ENCODE measurements at places on chromosomes 1 and 21.

GRCh38 chr1:110205591-110206155 lies 4.4 kb upstream of the KCNC4 start:
- no peak for DNase-seq

DNA sequence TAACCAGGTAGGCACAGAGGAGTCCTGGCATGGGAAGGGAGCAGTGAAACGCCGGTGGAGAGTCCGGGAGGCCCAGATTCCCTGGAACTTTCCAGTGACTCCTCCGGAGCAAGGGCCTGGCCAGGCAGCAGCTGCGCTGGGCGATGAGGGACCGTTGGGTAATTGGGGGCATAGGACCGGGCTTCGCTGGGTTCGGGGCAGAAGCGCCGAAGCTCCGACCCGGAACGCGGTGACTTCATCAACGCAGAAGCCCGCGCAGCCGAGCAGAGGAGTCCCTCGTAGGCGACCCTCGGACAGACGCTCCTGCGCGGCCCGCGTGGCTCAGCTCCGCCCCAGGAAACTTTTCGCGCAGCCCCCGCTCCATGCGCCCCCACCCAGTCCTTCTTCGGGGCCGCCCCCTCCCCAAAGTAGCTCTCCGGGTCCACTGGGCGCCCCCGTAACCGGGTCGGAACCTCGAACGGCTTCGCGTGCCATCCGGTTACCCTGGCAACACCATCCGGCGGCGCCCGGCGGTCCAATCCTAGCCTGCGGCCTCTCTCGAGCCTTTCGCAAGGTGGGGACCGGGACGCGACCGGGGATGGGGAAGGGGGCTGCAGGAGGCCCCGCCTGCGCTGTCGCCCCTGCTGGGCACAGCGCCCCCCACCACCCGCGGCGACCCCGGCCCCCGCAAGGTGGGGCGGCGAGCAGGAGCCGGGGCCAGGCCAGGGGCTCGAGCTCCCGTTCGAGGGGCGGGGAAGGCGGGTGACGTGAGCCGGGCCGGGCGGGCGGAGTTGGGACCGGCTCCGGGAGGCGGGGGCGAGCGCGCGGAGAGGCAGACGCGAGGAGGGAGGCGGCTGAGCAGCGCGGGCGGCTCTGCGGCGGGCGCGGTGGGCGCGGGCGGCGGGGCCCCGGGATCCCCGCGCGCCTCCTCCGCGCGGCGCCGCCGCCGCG lies at the start of gene AJAP1:
TSS of gene AJAP1 (plus strand) at position 814 of the 930 bp plus-strand sequence. CDS start 817 bp downstream, outside the sequence.
- no peak for DNase-seq

DNA sequence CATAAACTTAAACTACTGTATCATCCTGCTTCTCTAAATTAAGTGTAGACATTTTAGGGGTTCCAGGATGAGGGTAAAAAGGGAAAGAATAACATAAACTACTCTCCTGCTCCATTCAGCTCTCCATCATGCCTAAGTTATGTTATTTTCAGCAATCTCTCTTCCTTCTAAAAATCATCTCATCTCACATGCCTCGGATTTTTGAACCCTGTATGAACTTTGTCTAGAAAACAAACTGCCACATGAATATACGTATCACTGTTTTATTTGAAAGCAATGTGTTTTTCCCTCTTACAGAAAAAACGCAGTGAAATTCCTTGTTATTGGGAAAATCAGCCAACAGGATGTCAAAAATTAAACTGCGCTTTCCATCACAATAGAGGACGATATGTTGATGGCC lies 32.6 kb downstream of the ZBED6 start:
- DNase-seq, result no peak

- no peak for DNase-seq
These were observed 100.6 kb upstream of the VAMP3 start for GRCh38 chr1:7670334-7671145.

DNA sequence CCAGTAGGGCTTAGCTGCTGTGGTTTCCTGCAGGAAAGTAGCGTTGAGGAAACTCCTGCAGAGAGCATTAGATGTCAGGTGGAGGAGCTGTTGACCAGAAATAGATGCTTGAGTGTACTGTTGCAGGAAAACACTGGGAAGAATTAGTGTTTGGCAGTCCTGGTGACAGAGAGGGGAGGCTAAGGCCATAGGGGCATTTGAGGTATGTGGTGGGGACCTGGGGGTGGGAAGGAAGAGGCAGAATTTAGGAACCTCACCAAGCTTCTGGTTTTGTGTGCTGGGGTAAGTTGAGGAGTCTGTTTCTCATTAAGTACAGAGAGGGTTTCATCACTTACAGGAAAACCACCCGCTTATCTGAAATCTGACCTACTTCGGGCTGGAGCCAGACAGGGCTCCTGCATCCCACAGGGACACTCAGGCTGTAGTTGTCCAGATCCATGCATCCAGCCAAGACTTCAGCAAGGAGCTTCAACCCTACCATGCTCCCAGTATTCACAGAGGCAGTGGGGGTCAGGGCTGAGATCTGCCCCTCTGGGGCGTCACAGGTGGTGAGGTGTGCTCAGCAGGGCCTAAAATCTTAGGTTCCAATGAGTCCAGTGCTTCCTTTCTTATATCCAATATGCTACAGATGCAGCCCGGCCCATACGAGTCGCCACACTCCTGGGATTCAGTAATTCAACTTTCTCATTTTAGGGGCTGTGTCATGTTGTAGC lies 15.1 kb downstream of the SH2D2A start:
- DNase-seq, result no peak

DNA sequence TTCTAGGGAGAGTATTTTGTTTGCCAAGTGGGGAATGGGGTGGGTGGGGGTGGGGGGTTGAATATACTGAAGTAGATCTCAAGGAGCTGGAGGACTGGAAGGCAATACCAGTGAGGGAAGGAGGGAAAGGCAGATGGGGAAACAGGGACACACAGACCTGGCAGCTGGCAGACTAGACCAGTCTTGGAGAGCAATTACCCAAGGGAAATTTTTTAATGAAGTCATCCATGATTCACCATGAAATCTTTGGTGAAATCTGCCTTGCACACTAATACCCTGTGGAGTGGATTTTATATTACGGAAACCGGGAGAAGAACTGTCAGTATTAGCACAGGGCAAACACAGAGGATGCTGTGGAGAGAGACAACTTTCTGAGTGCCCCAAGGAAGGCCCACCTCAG lies 29.7 kb upstream of the MARK1 start:
- no peak for DNase-seq

GRCh38 chr1:19130468-19130867 lies 79.6 kb downstream of the UBR4 start:
- DNase-seq, result no peak
